ENCODE measurements at places on chromosomes 12 and 14.
A peak's percentile ranks its signal among the peaks of the same experiment; 100 is the strongest.

DNA sequence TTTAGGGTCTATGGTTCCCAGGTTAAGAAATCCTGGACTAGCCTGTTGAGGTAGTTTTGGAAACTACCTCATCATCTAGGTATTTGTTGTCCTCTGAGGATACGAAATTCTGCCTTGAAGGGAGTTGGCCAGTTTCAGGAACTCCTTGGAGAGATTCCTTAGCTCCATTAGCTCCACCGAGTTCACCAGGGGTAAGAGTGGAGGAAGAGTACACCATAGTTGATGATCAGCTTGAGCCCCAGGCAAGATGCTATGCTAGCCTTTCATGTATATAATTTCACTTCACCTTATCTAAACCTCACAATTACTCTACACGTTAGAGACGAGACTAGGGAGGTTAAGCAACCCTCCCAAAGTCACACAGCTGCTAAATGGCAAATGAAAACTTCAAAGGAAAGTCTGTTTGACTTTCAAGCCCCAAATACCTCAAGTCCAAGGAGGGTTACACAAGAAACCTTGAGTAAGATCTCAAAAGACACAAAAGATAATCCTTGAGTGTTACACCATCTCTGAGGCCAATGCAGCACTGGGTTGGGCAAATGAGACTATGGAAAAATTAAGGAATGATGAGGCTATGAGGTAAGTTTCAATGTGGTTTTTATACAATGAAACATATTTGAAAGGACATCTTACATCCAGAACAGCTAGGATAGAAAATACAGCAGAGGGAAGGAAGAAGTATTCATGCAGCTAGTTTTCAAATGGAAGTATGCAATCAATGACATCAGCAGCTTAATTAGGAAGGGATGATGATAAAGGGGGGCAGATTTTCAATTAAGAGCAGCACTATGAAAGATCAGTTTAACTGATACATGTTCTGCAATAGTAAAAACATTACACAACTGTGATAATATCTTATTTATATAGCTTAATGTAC lies 97.2 kb upstream of the KRAS start:
- DNase-seq, result no peak

GRCh38 chr14:45198551-45198950 lies 54.5 kb downstream of the MIS18BP1 start:
- DNase-seq, result no peak

DNA sequence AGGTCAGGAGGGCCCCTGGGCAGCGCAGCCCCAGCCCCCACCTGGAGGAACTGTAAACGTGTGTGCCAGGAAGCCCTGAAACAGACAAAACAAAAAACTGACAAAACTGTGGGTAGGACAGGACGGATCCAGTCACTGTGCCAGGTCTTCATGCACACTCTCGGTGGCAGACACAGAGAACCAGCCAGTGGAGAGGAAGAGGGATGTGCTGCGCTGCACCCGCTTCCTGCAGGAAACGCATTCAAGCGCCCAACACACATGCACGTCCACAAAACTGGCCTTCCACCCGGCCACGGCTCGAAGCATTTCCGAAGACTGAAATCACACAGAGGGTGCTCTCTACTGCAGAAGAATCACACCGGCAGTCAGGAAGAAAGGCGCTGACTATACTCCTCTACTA lies 16.9 kb downstream of the BRF1 start:
- no peak for DNase-seq

DNA sequence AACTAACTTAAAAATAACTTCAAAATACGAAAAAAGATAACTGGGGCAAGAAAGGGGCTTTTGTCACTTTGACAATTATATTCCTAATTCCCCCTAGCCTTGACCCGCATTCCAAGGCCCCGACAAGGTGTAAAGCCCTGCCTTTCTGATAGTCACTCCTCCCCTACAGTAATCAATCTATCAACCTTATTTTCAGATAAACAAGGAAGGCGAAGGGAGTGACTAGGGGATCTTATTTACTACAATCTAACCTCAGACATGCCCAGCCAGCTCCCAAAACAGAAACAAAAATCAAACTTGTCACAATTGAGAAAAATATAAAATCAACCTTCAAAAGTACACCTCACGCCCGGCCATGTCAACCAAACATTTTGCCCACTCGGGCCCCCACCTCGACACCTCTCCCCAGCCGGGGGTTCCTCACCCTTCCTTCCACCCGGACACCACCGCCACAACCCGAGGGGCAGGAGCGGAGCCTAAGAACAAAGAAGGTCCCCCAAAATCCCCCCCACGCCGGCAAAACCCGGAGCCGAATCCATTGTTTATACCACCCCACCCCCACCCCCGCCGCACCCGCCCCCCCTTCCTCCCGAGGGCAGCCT lies 562 bp downstream of the ZFYVE1 start:
- no peak for DNase-seq

- DNase-seq, result no peak
These were observed 75.8 kb downstream of the DAD1 start for GRCh38 chr14:22513066-22513812.

DNA sequence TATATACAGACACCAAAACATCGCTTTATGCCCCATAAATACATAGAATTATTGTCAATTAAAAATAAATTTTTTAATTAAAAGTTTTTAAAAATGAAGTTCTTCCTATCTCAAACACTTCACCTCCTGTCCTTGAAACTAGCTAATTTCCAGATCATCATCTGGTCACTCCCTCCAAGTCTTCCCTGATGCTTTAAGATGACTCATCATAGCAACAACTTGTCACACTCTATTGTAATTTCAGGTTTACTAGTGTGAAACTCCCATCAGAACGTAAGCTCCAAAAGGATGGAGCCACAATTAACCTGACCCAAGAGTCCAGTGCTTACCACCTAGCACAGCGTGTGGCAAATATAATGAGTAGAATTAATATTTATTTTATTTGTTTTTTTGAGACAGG lies 16.3 kb downstream of the GXYLT1 start:
- no peak for DNase-seq

DNA sequence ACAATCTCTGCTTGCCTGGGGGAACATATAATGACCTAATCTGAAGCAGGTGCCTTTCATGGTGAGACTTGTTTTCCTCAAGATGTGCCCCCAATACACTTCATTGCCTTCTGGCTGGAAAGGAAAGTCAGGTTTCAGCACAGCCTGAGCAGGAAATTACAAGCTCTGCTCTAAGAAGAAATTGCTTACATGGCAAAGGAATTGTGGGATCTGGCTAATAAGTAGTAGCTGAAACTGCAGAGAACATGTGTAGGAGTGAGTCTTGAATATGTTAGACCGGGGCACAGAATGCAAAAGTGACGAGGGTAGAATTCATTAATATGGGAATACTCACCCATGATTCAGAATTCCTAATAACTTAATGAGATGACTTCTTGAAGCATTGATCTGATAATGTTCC lies 6.3 kb upstream of the CFAP54 start:
- no peak for DNase-seq

GRCh38 chr14:83734431-83734830 lies 1795.5 kb upstream of the FLRT2 start:
- DNase-seq, result no peak

- DNase-seq, result no peak
These were observed 11.8 kb downstream of the GPR132 start for GRCh38 chr14:105053421-105053820.

DNA sequence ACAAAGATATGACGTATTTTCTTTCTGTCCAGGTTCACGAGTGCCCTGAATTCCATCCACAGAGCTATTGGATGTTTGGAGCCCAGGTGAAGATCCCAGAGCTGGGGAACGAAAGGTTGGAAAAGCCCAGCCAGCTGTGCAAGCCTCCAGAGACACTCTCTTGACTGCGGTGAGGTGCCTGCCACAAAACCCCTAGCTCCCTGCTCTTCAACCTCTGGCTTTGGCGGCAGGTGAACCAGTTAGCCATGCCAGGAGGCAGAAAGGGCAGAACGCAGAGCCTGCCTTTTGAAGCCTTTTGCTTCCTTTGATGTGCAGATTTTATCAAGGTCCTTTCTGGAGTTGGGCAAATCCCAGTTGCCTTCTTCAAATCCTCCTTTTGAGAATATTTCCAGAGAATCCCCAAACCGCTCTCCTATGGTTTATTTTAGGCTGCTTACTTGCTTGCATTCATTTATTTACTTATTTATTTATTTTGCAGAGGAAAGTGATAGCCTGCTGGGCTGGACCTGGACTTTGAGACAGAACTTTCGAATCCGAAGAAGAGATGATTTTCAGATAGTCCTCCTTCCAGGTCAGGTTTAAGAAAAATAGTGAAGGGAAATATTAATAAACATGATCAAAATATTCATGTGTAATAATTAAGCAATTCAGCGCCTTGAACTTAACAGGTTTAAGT lies 411.2 kb upstream of the TBX3 start:
- no peak for DNase-seq

GRCh38 chr12:109058773-109059172 lies 6.4 kb downstream of the USP30 start:
- no peak for DNase-seq

DNA sequence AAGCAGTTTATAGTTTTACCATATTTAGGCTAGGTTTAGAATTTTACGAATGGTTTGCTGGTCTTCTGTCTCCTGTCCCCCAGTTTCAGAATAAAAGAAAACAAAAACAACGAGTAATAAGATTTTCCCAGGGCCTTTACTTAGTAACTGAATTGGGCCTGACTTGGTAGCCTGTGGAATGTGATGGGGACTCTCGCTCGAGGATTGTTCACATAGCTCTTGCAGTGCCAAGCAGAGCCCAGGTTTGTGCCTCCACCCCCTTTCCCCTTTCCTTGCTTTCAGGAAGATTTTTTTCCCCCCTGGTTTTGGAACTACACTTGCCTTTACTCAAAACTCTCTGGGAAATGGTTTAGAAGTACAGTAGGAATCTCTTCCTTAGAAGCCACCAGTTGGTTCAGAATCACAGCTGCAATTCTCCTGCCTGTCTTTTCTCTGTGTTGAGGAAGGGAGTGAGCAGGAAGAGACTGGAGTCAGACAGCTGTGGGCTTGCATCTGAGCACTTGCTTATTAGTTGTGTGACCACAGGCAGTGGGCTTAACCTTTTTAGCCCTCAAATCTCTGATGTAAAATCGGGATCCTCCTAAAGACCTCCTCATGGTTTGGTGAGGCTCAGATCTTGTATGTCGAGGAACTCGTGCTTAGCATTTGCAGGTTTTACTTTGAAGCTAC lies 501.2 kb downstream of the PCNX1 start:
- DNase-seq, result no peak

GRCh38 chr14:29749327-29749726 lies 178.3 kb downstream of the PRKD1 start:
- DNase-seq, result no peak

DNA sequence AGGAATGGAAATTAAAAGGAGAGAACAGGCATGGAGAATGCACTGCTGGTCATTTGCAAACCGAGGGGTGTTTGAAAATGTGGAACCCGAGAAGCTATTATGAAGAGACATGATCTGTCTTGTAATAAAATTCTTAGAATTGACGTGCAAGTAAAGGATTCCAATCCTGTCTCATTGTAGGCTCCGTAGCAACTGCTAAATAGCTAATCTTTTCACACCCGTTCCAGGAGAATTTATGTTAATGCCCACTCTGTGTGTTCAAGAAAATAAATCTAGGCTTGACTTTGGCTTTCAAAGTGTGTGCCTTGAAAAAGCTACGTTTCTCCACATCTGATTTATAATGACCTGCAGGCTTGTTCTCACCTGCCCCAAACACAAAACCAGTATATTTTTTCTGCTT lies 380.9 kb downstream of the GLT1D1 start:
- no peak for DNase-seq

- no peak for DNase-seq
These were observed 53.5 kb upstream of the PPP1R12A start for GRCh38 chr12:79988368-79988767.

DNA sequence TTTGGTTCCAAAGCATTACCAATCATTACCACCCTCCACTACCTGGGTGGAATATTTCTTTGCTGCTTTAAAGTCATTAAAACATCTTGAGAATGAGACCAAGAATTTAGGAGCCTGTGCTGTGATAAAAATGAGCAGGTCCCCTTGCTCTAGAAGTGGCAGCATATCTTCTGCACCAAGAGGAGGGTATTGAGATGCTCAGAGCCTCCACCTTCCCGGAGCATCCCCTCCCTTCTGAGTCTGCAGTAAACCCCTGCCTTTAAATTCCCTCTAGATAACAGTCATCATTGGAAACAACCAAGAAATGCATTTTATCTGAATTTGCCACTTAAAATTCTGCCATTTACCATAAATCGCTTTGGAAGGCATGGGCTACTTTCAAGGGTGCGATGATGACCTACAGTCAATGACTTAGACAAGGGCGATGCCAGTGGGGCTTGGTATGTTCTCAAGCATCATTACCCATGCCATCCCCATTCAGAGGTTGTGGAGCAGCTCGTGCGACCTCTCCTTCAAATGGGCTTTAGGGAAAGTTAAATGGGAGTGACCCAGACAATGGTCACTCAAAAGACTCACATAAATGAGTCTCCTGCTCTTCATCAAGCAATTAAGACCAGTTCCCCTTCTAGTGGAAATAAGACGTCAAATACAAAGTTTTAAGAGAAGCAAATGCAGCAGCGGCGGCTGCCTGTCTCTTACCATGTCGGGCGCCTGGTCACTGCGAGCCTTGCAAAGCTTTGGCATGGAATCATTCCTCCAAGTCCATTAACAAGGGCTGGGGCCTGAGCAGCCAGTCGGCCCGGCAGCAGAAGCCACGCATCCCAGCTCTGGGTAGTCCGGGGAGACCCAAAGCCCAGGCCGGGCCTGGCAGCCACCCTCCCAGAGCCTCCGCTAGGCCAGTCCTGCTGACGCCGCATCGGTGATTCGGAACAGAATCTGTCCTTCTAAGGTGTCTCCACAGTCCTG lies 334.5 kb downstream of the TMEM121 start:
- peak; percentile 2 for DNase-seq

DNA sequence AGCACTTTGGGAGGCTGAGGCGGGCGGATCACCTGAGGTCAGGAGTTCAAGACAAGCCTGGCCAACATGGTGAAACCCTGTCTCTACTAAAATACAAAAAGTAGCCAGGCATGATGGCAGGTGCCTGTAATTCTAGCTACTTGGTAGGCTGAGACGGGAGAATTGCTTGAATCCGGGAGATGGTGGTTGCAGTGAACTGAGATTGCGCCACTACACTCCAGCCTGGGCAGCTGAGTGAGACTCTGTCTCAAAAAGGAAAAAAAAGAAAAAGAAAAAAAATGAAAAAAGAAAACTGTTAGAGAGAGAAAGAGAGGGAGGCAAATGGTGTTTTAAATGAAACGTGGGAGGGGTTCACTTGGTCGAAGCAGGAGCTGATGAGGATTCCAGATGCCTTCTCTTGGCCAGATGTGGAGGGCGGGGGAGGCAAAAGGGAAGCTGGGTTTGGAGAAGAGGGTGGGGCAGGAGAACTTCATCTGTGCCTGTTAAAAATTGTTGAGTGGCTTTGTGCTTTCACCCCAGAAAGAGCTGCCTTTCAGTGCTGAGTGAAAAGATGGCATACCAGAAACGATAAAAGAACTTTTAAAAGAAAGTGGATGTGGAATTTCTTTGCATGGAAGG lies 1.1 kb downstream of the EMP1 start:
- no peak for DNase-seq

DNA sequence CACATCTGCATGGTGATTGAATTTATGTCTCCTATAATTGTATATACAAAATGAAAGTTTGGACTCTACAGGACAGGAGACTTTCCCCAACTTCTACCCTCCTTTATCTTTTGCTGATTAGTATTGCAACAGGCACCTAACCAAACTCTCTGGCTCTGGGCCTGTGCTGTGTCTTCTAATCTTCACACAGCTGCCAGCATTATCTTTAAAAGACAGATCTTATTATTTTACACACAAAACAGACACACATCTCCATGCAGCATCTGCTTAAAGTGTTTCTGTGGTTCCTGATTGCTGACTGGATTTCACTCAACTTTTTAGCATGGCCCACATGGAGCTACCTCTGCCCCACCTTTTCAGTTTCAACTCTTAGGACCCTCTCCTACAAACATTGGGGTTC lies 154.9 kb upstream of the PELI2 start:
- DNase-seq, result no peak

GRCh38 chr14:103625356-103626095 lies 3.5 kb upstream of the KLC1 start:
- peak; percentile 37 for DNase-seq
